CD4-positive, alpha-beta T cell treated with Interferon gamma for 1 hour (primary cell): ENCODE measurements at places on chromosomes 5 and 9.

DNA sequence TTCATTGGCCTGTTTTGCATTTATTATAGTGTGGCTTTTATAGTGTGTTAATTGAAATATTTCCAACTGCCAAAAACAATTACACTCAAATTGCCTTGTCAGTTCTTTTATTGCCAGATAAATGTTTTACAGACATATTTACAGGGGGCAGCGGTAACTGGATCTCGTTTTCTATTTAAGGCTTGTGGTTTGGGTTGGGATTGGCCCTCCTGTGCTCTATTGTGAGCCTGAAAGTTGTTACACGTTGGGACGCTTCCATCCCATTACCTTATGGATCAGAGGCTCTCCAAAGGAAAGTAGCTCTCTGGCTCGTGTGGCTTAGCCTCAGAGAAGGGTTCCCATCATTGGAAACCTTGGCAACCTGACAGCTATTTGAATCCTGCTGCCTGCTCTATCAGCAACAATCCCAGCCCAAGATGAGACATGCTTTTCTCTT lies 20.8 kb downstream of the DNAI1 start:
- DNase-seq, result no peak

GRCh38 chr9:104144336-104144735 lies 50.2 kb downstream of the SMC2 start:
- DNase-seq, result no peak

DNA sequence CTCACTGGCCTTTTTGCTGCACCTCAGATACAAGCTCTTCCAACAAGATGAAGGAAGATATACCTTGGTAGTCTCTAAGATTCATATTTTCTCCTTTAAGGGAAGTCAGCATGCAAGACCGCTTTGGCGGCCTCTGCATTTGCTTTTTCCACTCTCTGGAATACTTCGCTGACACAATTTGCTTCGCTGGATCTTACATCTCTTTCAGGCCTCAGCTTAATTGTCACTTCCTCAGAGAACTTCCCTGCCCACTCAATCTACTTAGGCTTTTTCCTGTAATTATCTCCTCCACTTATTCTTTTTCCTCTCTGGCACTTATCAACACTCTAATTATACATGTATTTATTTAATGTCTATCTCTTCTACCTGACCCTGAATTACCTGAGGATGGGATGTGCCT lies 1131.1 kb upstream of the WWC1 start:
- no peak for DNase-seq

- DNase-seq, result no peak
Observed at GRCh38 chr5:10323588-10324488, 16.1 kb upstream of the CMBL start.

DNA sequence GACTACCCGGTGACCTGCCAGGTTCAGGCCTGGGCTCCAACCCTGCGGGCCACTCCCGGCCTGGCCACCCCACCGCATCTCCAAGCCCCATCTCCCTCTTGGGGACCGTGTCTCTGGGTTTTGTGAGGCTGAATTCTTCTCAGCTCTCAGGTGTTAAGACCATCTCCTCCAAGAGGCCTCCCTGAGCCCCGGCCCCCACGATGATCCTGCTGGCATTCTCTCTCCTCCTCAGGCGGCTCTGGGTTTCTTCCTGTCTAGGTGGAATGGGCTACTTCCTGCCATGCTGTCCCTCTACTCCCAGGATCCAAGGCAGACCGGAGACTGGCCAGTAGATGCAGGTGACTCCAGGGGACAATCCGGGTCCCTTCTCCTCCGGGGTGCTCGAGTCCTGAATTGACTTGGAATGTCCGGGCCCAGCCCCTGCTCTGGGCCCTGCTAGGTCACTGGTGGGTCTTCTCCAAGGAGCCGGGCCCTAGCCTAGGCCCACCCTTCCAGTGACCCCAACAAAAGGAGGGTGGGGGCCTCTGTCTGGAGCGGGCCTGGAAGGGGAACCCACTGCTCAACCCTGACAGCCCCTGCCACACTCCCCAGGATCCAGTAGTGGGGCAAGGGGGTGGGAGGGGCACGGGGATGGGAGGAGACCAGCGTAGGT lies 219.8 kb downstream of the C9orf50 start:
- DNase-seq, result no peak

DNA sequence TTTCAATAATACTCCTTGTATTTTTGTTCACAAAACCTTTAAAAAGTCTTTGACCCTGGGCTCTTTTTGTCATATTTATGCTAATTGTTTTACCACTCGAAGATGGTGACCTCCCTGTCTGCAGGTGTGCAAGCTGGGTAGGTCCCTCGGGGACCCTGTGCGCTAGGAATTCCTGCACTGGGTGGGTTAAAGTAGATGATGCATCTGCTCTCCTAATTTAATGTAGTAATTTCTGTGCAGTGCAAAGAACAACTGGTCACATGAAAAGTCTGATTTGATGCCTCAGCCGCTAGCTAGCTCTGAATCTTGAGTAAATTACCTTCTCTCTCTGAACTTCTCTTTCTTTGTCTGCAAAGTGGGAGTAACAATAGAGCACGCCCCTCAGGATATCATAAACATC lies 139.1 kb upstream of the OTULINL start:
- no peak for DNase-seq

DNA sequence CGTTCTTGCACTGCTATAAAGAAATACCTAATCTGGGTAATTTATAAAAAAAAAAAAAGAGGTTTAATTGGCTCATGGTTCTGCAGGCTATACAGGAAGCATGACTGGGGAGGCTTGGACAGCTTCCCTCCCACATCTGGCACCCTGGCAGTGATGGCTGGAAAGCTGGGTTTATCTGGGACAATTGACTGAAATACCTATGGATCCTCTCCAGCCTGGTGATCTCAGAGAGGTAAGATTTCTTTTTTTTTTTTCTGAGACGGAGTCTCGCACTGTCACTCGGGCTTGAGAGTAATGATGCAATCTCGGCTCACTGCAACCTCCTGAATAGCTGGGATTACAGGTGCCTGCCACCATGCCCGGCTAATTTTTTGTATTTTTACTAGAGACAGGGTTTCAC lies 22.7 kb upstream of the UGCG start:
- DNase-seq, result no peak

GRCh38 chr5:87787625-87788256 lies 375.0 kb upstream of the CCNH start:
- DNase-seq, result no peak

DNA sequence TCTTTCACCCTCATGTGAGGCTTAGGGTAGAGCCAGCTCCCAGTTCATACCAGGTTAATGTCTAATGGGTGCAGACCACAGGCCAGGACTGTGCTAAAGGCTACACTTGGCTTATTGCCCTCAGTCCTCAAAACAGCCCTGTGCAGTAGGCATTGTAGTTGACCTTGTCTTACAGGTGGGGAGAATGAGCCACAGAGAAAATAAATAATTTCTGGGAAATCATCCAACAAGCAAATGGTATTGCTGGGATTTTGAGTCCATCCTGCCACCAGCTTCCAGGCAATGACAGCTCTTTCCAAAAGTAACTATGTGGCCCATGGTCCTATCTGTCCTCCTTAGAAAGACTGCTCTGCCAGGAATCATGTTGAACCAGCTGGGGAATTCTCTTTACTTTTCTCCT lies 450.0 kb downstream of the GADD45G start:
- no peak for DNase-seq

DNA sequence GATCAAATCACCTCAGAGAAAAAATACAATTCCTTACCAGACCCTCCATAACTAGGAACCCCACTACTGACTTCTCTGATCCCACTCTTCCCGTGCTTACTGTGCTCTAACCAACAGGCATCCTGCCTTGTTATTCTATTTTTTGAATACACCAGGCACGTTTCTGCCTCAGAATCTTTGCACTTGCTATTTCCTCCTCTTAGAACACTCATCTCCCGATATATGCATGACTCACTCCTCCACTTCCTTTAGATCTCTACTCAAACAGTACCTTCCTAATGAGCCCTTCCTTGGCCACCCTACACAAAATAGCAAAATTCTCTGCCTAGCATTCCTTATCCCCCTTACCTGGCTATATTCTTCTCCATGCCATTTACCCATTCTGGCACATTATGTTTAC lies 43.9 kb downstream of the MAPKAP1 start:
- no peak for DNase-seq
